Right cardiac atrium (tissue), 5 donors: ENCODE measurements at places on chromosomes 1 and 21. TPM values are rescaled to one million over a fixed set of nuclear protein-coding genes. Genes with fewer than 3 reads are reported as not detected.

Gene DNAH14
- total RNA-seq = 9.4 TPM

Gene LCE6A
- total RNA-seq = not detected

Gene PLA2G2F
- not detected for total RNA-seq

Gene SYT14
- total RNA-seq = 0.09 TPM

Gene DCST2
- 0.25 TPM for total RNA-seq

Gene COA7
- total RNA-seq = 14.9 TPM

Gene ATP6V0B
- total RNA-seq = 110 TPM

Gene VWA5B1
- total RNA-seq = 0.19 TPM

Gene LBR
- total RNA-seq = 18.9 TPM

Gene PTPRF
- total RNA-seq = 19.7 TPM

Gene GLMN
- total RNA-seq = 6.9 TPM
